ENCODE measurements at places on chromosomes 12 and 14.

GRCh38 chr12:124479680-124480468 lies 87.5 kb downstream of the NCOR2 start:
- DNase-seq: no peak

DNA sequence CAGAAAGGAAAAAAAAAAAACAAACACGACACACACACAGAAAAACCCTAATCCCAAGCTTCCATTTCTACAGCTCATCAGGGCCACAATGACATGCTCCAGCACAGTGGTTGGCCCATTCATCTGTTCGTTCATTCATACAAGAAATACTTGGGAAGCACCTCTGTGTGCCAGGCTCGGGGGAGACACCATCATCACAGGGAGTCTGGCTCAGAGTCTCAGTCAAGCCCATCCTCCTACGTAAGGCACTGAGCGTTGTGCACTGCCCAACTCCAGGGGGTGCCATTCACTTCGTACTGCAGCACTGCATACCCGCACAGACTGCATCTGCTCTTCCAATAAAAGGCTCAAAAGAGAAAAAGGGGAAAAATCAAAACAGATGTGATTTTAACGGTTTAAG lies 15.3 kb downstream of the VPS37B start:
- no peak for DNase-seq

DNA sequence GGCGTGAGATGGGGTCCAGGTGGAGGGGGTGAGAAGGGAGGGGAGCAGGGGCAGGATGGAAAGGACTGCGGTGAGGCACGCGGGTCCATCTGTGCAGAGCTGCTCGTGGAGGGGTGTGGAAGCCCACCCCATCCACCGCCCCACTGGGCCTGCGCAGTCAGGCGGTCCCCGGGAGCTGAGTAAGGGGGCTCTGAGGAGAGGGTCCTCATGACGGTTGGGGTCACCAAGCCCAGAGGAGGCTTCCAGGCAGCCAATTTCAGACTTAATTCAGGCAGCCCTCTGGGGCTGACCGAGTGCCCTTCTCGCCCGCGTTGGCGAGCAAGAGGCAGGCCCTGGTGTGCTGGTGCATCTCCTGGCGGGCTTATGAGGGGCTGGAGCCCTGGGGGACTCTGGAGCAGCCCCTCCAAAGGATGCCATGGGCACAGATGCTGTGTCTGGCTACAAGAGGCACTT lies 115.5 kb downstream of the KIF26A start:
- DNase-seq: no peak

DNA sequence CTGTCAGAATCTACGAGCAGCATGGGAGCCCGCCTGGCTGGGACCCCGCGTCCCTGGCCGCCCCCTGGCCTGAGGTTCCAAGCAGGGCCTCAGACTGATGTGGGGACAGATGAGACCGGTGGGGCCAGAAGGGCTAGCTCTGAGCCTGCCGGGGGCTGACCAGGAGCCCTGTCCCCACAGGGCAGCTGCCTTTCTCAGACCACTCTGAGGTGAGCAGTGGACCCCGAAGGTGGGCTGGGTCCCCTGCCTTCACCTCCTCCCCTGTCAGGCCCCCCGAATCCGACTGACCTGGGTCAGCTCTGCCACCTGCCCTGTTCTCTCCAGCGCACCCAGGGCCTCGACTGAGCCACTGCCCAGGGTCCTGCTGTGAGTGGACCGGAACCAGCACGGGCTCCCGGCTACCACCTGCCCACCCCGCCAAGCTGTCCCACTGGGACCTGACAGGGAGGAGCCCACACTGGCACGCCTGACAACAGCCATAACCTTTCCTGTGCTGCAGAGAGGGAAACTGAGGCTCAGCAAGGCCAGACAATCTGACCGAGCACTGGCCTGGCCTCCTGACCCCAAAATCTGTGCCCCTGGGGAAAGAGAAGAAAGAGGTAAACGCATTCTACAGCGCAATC lies 29.7 kb upstream of the TMEM179 start:
- no peak for DNase-seq

DNA sequence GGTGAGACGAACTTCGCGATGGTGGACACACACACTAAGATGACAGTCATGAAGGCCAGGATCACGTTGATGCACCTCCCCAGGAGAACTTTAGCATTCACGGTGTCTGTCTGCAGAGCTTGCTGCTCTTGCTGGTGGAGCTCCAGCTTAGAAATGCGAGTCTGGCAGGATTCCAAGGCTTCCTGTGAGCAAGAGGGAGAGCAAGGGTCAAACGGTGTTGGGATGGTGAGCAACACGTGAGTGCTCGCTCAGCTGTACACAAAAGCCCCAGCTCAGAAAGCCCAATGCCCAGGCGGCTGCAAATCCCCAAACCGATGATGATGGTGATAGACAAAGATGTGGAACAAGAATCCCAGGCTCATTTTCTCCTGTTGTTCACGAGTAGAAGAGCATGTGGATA lies 78.8 kb downstream of the TMCC3 start:
- no peak for DNase-seq

- no peak for DNase-seq
Measured at GRCh38 chr14:31677630-31678029, 116.4 kb downstream of the NUBPL start.

GRCh38 chr14:58587271-58587670 lies 50.5 kb upstream of the DACT1 start:
- DNase-seq: no peak

DNA sequence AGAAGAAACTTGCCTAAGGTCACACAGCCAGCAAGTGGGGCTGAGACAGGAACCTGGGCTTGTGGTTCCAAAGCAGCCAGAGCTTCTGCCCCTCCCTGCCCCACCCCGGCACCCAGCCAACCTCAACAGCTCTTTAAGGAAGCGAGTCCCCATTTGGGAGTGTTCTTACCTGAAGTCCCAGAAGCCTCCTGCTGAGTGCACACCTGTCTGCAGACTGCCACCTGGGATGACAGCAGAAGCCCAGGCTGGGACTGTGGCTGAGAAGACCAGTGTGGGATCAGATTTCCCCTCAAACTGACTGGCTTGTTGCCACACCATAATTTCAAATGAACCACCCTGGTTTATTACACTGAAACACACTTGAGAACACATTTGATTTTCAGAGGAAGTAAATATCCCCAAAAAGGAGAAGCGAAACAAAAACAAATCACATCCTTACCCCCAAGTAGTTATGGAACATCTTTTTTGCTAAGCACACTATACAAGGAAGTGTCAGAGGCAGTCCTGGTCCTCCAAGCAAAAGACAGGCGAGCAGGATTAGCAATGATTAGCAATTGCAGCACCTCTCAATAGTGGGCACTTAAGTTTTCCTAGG lies 6.3 kb upstream of the RIN3 start:
- DNase-seq: no peak

- no peak for DNase-seq
Measured at GRCh38 chr14:92800012-92800411, 5.9 kb downstream of the GOLGA5 start.

- DNase-seq: no peak
Measured at GRCh38 chr14:53384073-53384472, 230.9 kb upstream of the DDHD1 start.

- DNase-seq: peak; percentile 7
Measured at GRCh38 chr12:6195665-6196535, 4.3 kb upstream of the CD9 start.

DNA sequence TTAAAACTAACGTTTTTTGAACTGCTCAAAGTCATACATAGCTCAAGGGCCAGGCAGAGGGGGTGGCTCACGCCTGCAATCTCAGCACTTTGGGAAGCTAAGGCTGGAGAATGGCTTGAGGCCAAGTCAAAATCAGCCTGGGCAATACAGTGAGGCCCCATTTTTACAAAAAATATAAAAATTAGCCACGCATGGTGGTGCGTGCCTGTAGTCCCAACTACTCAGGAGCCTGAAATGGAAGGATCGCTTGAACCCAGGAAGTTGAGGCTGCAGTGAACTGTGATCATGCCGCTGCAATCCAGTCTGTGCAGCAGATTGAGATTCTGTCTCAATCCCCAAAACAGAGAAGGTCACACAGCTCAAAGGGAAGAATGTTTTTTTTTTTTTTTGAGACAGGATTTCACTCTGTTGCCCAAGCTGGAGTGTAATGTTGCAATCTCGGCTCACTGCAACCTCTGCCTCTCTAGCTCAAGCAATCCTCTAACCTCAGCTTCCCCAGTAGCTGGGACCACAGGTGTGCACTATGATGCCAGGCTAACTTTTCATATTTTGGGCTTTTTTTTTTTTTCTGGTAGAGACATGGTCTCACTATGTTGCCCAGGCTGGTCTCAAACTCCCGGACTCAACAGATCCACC lies 2.9 kb downstream of the RBM23 start:
- DNase-seq: no peak

DNA sequence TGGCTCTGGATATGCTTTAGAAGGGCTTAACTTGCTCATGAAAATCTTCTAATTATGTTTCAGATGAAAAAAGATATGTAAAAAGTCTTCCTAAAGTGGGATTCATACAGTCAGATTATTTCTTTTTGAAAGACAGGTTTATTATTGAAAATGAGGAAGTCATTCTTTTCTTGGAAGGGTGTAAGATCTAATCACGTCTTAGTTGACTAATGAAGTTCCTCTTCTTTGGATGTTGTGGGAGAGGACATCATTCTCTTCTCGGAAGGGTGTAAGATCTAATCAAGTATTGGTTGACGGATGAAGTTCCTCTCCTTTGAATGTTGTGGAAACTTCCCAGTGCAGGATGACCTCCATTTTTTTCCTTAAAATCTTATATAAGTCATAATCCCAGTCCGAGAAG lies 74.9 kb downstream of the ALG10 start:
- no peak for DNase-seq

GRCh38 chr14:55239320-55239719 lies 31.9 kb upstream of the FBXO34 start:
- DNase-seq: no peak

DNA sequence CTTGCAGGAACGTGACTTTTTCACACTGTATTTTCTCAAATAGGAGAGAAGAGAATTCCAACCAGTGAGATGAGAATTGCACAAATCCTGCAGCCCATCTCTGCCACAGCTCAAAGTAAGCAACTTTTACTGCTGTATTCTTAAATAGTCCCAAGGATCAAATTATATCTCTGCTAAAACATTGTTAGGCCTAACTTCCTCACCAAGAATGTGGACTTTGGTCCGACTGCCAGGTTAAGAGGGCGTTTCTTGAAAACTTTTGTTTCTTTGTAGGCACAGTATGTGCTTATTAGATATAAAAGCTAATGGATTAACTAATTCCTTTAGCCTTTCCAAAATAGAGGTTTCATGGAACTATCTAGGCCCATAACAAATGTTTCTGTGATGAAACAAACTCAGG lies 61.4 kb upstream of the IFNG-AS1 start:
- DNase-seq: no peak

GRCh38 chr14:82510007-82510406 lies 976.4 kb upstream of the SEL1L start:
- no peak for DNase-seq

GRCh38 chr12:85831327-85831990 lies 4.8 kb downstream of the RASSF9 start:
- no peak for DNase-seq

Measured in NCI-H1417 treated with DMSO at 0.1 percent for 48 hours (cell line).